ENCODE measurements at places on chromosomes 7 and 10.
A peak's percentile ranks its signal among the peaks of the same experiment; 100 is the strongest.

DNA sequence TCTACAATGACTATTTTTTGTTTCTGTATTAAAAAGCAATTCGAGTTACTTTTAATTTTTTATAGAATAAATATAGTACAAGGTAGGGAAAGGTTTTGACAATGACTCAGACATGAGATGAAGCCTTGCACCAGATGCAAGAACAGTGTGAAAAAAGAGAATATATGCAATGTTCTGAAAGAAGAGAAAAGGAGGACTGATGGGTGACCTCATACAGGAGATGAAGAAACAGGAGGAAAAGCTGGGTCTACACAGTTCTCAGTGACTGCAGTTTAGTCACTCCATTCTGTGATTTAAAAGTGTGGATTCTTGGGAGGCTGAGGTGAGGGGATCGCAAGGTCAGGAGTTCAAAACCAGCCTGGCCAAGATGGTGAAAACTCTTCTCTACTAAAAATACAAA lies 38.3 kb upstream of the YAE1 start:
- H3K4me1 ChIP-seq, result no peaks in the 10 kb centered on the region
- H3K36me3 ChIP-seq, result no peaks in the 10 kb centered on the region
- H3K4me3 ChIP-seq, result no peak overlapping the region
- no peak overlapping the region for H3K27ac ChIP-seq
- DNase-seq, result no peak
- H3K27me3 ChIP-seq, result peaks cover 24% of the 10 kb centered on the region

GRCh38 chr10:68501691-68502090 lies 25.6 kb downstream of the SLC25A16 start:
- no peak overlapping the region for H3K27ac ChIP-seq
- peaks cover 32% of the 10 kb centered on the region for H3K36me3 ChIP-seq
- H3K27me3 ChIP-seq, result no peaks in the 10 kb centered on the region
- H3K4me3 ChIP-seq, result no peak overlapping the region
- no peak for DNase-seq

GRCh38 chr7:29035044-29035740 lies 77.1 kb upstream of the TRIL start:
- H3K4me1 ChIP-seq, result peaks cover 21% of the 10 kb centered on the region
- peak overlapping the region; percentile 25 for H3K4me3 ChIP-seq

GRCh38 chr10:89795840-89796239 lies 94.5 kb downstream of the KIF20B start:
- no peak overlapping the region for H3K4me3 ChIP-seq
- H3K27ac ChIP-seq, result no peak overlapping the region
- no peak for DNase-seq
- H3K4me1 ChIP-seq, result no peaks in the 10 kb centered on the region

- no peak overlapping the region for H3K27ac ChIP-seq
- H3K27me3 ChIP-seq, result no peaks in the 10 kb centered on the region
- no peak overlapping the region for H3K4me3 ChIP-seq
- no peaks in the 10 kb centered on the region for H3K4me1 ChIP-seq
- H3K36me3 ChIP-seq, result no peaks in the 10 kb centered on the region
Measured at GRCh38 chr10:108894402-108895301, 1028.7 kb downstream of the XPNPEP1 start.

GRCh38 chr10:89029785-89030437 lies 39.3 kb downstream of the FAS start:
- no peak overlapping the region for H3K4me3 ChIP-seq
- no peaks in the 10 kb centered on the region for H3K27me3 ChIP-seq
- H3K4me1 ChIP-seq, result peaks cover 33% of the 10 kb centered on the region
- peak; percentile 90 for DNase-seq
- peaks cover 6% of the 10 kb centered on the region for H3K36me3 ChIP-seq

- peaks cover 68% of the 10 kb centered on the region for H3K27me3 ChIP-seq
- no peaks in the 10 kb centered on the region for H3K36me3 ChIP-seq
- peak; percentile 49 for DNase-seq
- H3K27ac ChIP-seq, result no peak overlapping the region
- no peak overlapping the region for H3K4me3 ChIP-seq
- no peaks in the 10 kb centered on the region for H3K4me1 ChIP-seq
Measured at GRCh38 chr10:45265996-45266395, 49.4 kb downstream of the OR13A1 start.

GRCh38 chr10:789831-790701 lies 100.6 kb upstream of the DIP2C start:
- H3K27ac ChIP-seq, result no peak overlapping the region
- H3K4me3 ChIP-seq, result no peak overlapping the region
- H3K4me1 ChIP-seq, result no peaks in the 10 kb centered on the region

GRCh38 chr7:101487753-101488152 lies 125.1 kb downstream of the COL26A1 start:
- no peaks in the 10 kb centered on the region for H3K36me3 ChIP-seq
- no peaks in the 10 kb centered on the region for H3K4me1 ChIP-seq
- no peak for DNase-seq
- H3K4me3 ChIP-seq, result no peak overlapping the region

DNA sequence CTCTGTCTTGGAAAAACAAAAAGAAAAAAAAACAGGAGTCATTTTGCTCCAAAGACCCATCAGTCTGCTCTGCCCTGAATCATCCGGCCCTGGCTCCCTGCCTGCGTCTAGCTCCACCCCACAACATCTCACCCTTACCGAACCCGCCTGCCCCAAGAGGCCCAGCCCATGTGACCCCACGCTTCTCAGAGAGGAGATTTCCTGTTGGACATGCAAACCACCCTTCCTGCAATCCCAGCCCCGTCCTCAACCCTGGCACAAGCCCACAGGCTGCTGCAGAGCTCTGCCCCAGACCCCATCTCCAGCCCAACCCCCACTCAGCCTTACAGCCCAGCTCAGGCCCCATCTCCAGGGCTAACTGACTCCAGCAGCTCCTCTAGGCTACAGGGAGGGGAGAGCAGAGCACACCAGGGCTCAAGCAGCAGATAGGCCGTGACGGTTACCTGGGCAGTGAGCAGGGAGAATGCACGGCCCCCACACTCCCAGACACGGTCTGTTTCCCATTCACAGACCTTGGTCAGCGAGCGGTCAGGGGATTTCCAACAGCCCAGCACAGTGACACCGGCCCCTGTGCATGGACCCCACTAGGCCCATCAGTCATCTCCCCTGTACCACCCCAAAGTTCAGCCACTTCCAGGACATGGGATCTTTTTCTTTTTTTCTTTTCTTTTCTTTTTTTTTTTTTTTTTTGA lies 69.9 kb upstream of the GTF2I start:
- H3K27me3 ChIP-seq, result no peaks in the 10 kb centered on the region
- H3K4me1 ChIP-seq, result no peaks in the 10 kb centered on the region
- DNase-seq, result no peak
- H3K4me3 ChIP-seq, result no peak overlapping the region

All from activated CD4-positive, alpha-beta T cell treated with anti-CD3 and anti-CD28 coated beads, Interleukin-2, amount 10 ng/mL, durations not matched to agents 24 days and 14 days (primary cell).